ENCODE measurements at places on chromosomes 7 and 10. TPM values are rescaled to one million over a fixed set of nuclear protein-coding genes. Genes with fewer than 3 reads are reported as not detected.

The SLF2 gene
- 24.9 TPM for total RNA-seq

The TET1 gene
- total RNA-seq = 2.8 TPM

The SFTPA1 gene
- not detected for total RNA-seq

The TRIM73 gene
- total RNA-seq = 1.4 TPM

The TNS3 gene
- 20.0 TPM for total RNA-seq

The CYP2C9 gene
- total RNA-seq = not detected

The UBTD1 gene
- 3.8 TPM for total RNA-seq

The PLA2G12B gene
- total RNA-seq = not detected

The AZGP1 gene
- total RNA-seq = not detected

The CALHM3 gene
- not detected for total RNA-seq

The GPER1 gene
- 2.3 TPM for total RNA-seq

DNA sequence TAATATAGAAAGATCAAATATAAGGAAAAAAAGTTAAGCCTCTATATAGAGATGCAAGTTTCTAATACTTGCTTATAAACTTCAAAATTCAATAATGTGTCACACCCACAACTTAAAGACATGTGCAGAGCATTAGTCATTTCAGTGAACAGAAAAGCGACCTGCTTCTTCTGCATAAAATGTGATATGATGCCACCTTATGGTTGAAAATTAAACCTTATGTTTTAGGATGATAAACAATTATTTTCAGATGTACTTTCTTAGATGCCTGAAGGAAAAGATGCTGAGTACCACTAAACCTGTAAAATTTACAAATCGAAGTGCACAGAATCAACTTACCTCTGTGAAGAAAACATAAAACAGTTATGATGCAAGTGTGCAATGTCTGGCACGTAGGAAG is 96.0 kb downstream of the MTERF1 start:
- peak; percentile 36 for DNase-seq

- peak; percentile 40 for DNase-seq
Measured at GRCh38 chr10:89481662-89482061, 53.7 kb downstream of the SLC16A12 start.

DNA sequence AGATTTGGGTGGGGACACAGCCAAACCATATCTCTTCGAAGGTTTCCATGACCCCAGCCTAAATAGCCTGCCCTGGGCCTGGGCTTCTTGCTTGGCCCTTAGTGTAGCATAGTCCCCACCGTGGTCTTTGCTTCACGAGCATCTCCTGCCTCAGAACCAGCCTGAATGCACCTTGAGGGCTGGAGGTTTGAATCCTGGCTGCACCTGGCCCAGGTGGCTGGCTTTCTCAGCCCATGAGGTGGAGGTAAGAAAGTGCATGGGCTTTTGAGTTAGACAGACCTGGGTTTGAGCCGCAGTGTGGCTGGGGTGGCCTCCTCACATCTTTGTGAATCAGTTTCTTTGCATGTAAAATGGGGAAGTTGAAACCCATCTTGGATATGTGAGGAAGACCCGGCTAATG is 24.2 kb upstream of the PCBD1 start:
- DNase-seq = no peak

GRCh38 chr7:3210531-3210930 is 90.5 kb upstream of the SDK1 start:
- DNase-seq = no peak

- DNase-seq = peak; percentile 31
Measured at GRCh38 chr10:106682175-106682574, 482.3 kb downstream of the SORCS1 start.

DNA sequence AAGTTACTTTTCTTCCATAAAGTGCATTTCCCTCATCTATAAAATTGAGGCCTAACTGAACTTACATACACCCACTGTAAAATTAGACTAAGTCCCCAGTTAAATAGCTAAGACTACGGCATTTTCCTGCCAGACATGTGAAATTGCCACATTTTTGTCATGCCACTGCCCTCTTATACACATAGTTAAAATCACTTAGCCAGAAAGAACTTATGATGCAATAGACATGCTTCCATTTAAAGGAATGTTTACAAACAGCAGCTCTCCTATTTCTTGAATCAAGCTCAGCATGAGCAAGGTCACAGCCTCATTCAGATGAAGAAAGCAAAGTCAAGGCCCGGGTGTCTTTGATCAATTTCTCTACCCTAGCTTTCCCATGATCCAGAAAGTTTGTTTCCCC is 175.7 kb downstream of the LRRN3 start:
- DNase-seq = peak; percentile 9

DNA sequence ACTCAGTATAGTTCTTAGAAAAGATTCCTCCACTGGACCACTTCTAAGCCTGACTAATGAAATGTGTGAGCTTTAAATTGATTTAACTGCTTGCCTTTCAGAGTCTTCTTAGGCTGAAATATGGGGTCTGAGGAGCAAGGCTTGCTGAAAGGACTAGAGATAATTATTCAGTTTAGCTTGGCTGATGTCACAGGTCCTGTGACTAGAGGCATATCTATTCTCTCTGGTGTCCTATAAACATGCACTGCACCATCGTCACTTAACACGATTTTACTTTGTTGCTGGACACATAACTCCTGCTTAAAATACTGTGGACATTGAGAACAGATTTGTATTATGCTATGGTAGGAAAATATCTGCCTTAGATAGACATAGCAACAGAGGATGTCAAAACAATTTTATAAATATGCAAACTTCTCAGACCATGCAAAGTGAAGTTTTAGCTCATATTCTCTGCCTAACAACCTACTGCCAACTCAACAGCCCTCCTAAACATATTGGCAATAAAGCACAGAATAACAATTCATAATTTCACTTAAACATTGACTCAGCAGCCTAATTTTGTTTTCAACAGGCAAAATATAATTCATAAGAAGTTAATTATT is 80.2 kb downstream of the RNF133 start:
- no peak for DNase-seq

DNA sequence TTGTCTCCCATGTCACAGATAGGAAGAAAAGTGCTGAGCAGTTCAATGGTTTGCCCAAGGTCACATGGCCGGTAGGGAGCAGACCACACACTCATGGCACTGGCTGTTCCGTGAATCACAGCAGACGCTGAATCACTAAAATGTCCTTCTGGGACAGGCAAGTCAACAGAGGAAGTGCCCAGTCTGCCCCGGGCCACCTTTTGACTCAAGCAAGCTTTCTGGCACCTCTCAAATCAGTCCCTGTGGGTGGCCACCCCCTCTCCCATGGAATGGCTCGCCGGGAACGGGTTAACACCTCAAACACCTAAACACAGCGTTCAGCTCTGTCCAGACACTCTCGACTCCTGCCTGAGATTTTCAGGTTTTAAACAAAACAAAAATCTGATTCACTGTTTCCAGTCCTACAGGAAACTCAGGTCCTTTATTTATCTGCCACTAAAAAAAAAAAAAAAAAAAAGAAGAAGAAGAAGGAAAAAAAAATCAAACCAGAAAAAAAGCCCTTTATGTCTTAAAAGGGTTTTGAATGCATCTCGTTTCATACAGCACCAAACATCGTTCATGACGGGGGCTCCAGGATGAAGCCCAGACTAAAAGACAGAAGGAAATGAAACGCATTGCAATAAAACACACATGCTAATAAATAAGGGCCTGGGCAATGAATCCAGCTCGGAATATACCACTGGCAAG is 15.5 kb downstream of the CARD11 start:
- peak; percentile 17 for DNase-seq

- DNase-seq = no peak
Measured at GRCh38 chr10:49610458-49611165, 502 bp downstream of the SLC18A3 start.

DNA sequence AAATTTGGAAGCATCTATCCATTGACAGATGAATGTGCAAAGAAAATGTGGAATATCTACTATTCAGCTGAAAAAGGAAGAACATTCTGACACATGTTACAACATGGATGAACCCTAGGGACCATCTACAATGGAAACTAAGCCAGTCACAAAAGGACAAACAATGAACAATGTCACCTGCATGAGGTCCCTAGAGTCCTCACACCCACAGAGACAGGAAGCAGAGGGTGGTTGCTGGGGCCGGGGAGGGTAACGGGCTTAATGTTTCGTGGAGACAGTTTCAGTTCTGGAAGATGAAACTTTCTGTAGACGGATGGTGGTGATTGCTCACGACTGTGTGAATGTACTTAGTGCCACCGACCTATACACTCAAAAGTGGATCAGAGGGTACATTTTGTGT is 282.9 kb downstream of the ADARB2 start:
- DNase-seq = no peak

GRCh38 chr7:137976232-137976631 is 25.7 kb downstream of the CREB3L2 start:
- no peak for DNase-seq

DNA sequence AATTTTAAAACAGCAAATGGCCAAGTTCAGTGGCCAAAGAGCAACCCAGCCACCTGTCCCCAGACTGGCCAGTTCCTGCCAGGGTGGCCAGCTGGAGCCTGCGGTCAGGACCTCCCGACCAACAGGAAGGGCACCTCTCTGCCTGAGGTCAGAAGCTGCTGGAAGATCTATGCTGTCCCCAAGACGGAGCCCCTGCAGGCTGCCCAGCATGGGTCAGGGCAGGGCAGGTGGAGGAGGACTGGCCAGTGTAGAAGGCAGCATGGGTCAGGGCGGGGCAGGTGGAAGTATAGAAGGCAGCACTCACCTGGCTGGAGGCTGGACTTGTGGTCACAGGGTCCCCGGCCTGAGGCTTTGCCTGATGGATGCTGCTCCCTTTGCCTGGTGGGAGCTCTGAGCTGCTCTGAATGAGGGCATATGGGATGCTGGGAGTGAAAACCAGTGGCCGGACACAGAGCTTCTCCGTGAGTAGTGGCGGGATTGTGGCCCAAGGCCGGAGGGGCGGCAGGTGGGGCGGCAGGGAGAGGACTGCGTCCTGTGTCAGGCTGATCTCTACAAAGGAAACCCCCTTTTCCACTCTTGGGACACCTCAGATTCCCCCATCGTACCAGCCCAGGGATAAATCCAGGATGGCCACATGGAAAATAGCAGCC is 229.2 kb downstream of the TCERG1L start:
- no peak for DNase-seq

GRCh38 chr7:98594787-98595186 is 22.3 kb upstream of the NPTX2 start:
- no peak for DNase-seq

- no peak for DNase-seq
Measured at GRCh38 chr7:148481147-148481526, 109.4 kb upstream of the C7orf33 start.

DNA sequence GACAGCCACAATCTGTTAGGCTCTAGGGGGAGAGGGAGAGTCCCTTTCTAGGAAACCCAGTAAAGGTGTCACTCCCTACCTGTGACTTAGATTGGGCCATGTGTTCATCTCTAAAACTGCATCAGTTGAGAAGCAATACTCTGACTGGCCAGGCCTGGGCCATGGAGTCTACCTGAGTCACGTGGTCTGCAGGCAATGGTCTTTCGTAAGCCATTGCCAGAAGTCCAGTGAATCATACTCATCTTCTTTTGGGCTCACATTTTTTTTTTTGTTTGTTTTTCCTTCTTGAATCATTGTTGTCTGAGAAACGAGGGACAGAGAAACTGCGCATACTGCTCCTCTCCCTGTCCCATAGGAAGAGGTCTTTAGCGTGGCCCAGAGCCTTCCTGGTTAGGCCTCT is 215.6 kb downstream of the CCSER2 start:
- no peak for DNase-seq

- DNase-seq = no peak
Measured at GRCh38 chr10:75400163-75400770, 1.3 kb downstream of the ZNF503 start.

DNA sequence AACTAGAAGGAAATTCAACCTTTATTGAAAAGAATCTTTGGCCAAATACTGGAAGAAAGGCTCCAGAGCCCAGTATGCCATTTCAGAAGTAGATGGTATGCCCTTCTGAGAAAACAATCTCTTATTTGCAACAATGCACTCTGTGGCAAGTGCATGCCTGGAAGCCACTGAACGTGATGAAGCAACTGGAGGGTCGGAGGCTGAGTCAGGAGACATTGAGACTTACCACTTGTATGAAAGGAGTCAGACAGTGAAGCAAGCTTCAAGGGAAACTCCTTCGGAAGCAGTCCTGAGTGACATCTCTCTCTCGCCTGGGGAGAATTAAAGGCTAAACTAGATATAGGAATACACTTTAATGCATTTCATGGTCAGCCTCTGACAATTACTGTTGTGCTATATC is 353.7 kb downstream of the NRG3 start:
- DNase-seq = no peak

DNA sequence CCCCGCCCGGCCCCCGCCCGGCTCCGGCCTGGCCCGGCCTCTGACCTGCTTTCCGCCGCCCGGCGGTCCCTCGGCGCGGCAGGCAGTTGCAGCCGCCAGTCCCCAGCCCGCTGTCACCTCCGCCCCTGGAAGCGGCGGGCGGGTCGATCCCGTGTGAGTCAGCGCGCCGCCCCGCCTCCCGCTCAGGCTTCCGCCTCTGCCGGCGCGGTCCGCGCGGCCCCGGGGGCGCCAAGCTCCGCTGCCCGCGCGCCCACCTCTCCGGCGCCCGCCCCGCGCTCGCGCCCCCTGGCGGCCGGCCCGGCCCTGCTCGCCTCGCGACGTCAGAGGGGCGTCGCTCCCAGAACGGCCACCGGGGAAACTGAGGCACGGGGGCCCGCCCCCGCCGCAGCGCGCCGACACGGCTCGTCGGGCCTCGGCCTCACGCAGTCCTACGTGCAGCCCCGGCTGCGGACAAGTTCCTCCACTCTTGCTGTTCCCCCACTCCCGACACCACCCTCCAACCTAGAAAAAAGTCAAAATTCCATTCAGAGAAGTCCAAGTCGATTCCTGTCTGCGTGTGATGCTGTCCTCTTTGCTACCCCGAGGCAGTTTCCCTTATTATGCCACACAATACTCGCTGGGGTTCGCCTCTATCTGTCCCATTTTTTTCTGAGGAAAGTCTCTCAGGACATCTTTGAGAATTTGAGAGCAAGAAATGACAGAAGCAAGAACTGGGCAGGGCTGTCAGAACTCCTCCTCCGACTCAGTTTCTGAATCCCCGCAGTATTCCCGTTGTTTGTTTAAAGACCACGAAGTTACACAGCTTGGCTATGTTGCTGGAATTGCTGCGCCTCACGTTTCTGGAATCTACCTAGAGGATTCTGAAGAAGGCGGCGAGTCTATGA is at the start of gene DNMBP:
TSS of gene DNMBP (minus strand) at position 155 of the 884 bp plus-strand sequence. CDS start 37,823 bp downstream, outside the sequence.
- peak; percentile 78 for DNase-seq

- DNase-seq = no peak
Measured at GRCh38 chr7:23234569-23235296, 11.8 kb upstream of the GPNMB start.

All from NCI-H460 (cell line).